Prostate gland (tissue), 2 donors: ENCODE measurements at places on chromosomes 2 and 18.

GRCh38 chr2:145909175-145909755, 1389.3 kb upstream of the ZEB2 start:
- DNase-seq: no peak
- H3K4me3 ChIP-seq: no peak overlapping the region
- H3K27ac ChIP-seq: no peak overlapping the region
- no peaks in the 10 kb centered on the region for H3K4me1 ChIP-seq
- H3K36me3 ChIP-seq: no peaks in the 10 kb centered on the region

- DNase-seq: no peak
- no peaks in the 10 kb centered on the region for H3K27me3 ChIP-seq
- H3K36me3 ChIP-seq: no peaks in the 10 kb centered on the region
These were observed 76.5 kb upstream of the APCDD1 start for GRCh38 chr18:10377956-10378355.

GRCh38 chr2:74327199-74327598, 16.0 kb downstream of the SLC4A5 start:
- no peak overlapping the region for H3K4me3 ChIP-seq
- no peak for DNase-seq
- no peaks in the 10 kb centered on the region for H3K27me3 ChIP-seq
- H3K36me3 ChIP-seq: no peaks in the 10 kb centered on the region

GRCh38 chr18:8525692-8526091, 83.5 kb upstream of the RAB12 start:
- no peak overlapping the region for H3K4me3 ChIP-seq
- no peaks in the 10 kb centered on the region for H3K4me1 ChIP-seq
- H3K27ac ChIP-seq: no peak overlapping the region
- no peak for DNase-seq

DNA sequence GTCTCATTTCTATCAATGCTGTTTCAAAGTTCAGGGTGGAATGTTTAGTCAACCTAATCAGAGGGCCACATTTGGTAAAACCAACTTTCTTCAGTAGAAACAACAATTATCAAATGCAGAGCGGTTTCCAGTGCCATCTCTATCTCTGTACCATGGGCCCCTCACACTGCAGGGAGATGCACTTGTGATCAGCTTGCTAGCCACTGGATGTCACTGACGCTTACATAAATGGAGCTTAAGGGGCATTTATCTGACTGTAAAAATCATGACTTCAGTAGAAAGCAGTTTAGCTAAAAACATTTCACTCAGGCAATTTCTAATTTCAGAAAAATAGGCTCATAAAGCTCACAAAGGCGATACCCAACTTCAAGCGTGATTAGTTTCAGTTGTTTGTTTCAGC, 678.0 kb downstream of the ZEB2 start:
- no peak overlapping the region for H3K27ac ChIP-seq
- no peak for DNase-seq
- H3K4me1 ChIP-seq: no peaks in the 10 kb centered on the region
- no peak overlapping the region for H3K4me3 ChIP-seq

- H3K4me3 ChIP-seq: no peak overlapping the region
- no peak overlapping the region for H3K27ac ChIP-seq
- H3K27me3 ChIP-seq: no peaks in the 10 kb centered on the region
- H3K4me1 ChIP-seq: no peaks in the 10 kb centered on the region
These were observed 85.4 kb downstream of the MAP3K20 start for GRCh38 chr2:173161040-173161439.

GRCh38 chr18:22272242-22272641, 102.9 kb downstream of the GATA6 start:
- no peaks in the 10 kb centered on the region for H3K36me3 ChIP-seq
- no peaks in the 10 kb centered on the region for H3K4me1 ChIP-seq
- H3K27ac ChIP-seq: no peak overlapping the region
- no peak overlapping the region for H3K4me3 ChIP-seq
- no peak for DNase-seq

- DNase-seq: peak; percentile 58
- H3K4me3 ChIP-seq: no peak overlapping the region
- H3K36me3 ChIP-seq: no peaks in the 10 kb centered on the region
- no peak overlapping the region for H3K27ac ChIP-seq
- peaks cover 11% of the 10 kb centered on the region for H3K4me1 ChIP-seq
- H3K27me3 ChIP-seq: no peaks in the 10 kb centered on the region
These were observed 2.1 kb downstream of the RRM2 start for GRCh38 chr2:10124538-10125045.

DNA sequence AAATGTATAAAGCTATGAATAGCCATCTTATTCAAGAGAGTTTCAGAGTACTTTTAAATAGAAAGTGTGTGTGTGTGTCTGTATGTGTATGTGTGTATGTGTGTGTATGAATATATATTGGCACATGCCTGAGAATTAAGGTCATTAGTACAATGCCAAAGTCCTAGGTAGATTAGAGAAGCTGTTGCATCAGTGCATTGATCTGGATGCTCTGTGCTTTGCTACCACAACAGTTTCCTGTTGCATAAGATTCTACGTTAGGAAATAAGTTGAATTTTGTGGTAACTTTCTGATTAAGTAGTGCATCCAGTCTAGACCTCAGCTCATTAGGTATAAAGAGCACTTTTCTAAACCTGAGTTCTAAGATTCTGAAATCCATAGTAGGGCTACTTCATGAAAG, 1102.8 kb upstream of the KLHL29 start:
- no peaks in the 10 kb centered on the region for H3K27me3 ChIP-seq
- H3K36me3 ChIP-seq: no peaks in the 10 kb centered on the region
- H3K27ac ChIP-seq: no peak overlapping the region
- no peak for DNase-seq

DNA sequence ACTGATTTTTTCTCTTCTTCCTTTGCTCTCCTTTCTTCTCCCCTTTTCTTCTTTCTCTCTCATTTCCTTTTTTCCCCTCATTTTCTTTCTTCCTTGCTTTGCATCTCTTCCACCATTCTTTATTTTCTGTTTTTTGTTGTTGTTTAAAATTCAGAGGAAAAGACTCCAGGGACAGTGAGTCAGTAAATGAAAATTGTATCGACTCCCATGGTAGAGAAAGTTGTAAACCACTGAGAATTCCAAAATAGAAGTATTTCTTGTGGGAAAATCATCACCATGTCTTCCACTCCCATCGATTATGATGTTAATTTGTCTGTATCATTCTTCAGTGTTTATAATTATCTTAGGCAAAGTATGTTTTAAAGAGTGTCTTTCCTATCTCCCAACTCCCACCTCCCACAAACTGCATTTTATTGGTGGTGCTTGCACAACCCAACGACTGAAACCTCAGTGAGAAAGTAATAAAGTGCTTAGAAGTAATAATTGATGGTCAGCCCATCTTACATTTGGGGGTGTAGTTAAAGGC, 134.3 kb downstream of the IRS1 start:
- H3K27ac ChIP-seq: no peak overlapping the region
- no peak for DNase-seq
- H3K4me3 ChIP-seq: no peak overlapping the region

DNA sequence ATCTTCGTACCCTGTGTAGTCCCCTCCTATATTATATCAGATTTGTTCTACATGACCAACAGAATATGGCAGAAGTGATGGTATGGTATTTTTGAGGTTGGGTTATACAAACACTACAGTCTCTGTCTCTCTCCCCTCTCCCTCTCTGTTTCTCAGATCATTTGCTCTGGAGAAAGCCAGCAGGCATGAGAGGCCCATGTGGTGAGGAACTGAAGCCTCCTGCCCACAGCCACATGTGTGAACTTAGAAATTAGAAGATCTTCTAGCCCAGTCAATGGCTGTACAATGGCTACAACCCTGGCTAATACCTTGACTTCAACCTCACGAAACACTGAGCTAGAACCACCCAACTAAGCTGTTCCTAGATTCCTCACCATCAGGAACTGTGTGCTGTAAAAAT, 250.6 kb downstream of the SMAD2 start:
- DNase-seq: no peak
- no peaks in the 10 kb centered on the region for H3K4me1 ChIP-seq
- H3K36me3 ChIP-seq: no peaks in the 10 kb centered on the region
- H3K27me3 ChIP-seq: no peaks in the 10 kb centered on the region

- H3K4me1 ChIP-seq: no peaks in the 10 kb centered on the region
- H3K27ac ChIP-seq: no peak overlapping the region
- H3K36me3 ChIP-seq: no peaks in the 10 kb centered on the region
- DNase-seq: no peak
- H3K4me3 ChIP-seq: no peak overlapping the region
- H3K27me3 ChIP-seq: no peaks in the 10 kb centered on the region
These were observed 48.0 kb upstream of the CYP1B1 start for GRCh38 chr2:38123911-38124310.

GRCh38 chr2:122028371-122029100, 273.1 kb downstream of the TSN start:
- peaks cover 4% of the 10 kb centered on the region for H3K27me3 ChIP-seq
- H3K27ac ChIP-seq: no peak overlapping the region
- H3K4me1 ChIP-seq: no peaks in the 10 kb centered on the region
- no peak overlapping the region for H3K4me3 ChIP-seq

DNA sequence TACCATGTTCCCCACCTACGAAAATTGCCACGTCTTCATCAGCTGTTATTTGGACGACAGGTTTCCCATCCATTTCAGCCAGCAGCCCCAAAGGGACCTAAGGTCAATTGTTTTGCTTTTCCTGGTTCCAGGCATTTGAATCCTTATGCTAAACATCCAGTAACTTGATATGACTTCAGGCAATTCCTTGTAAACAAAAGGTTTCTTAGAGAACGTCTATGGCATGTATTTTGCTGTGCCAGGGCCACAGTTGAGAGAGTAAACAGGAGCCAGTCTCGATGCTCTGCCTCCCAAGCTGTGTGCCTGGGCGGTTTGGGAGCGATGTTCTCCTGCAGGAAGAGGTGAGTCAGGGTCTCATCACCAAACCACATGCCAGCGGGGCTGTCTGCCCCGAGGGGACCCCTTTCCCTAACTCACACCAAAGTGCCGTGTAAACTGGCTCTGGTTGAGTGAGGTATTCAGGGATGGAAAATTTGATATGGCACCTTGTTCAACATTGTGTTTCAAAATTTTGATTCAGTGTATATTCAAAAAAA, 12.9 kb upstream of the MC5R start:
- H3K4me3 ChIP-seq: no peak overlapping the region
- DNase-seq: no peak
- H3K4me1 ChIP-seq: no peaks in the 10 kb centered on the region
- H3K36me3 ChIP-seq: no peaks in the 10 kb centered on the region
- no peaks in the 10 kb centered on the region for H3K27me3 ChIP-seq
- no peak overlapping the region for H3K27ac ChIP-seq

GRCh38 chr18:47748093-47748796, 182.2 kb downstream of the SMAD2 start:
- H3K36me3 ChIP-seq: no peaks in the 10 kb centered on the region
- no peak overlapping the region for H3K27ac ChIP-seq
- no peak for DNase-seq
- H3K4me3 ChIP-seq: no peak overlapping the region
- H3K4me1 ChIP-seq: no peaks in the 10 kb centered on the region
- no peaks in the 10 kb centered on the region for H3K27me3 ChIP-seq

DNA sequence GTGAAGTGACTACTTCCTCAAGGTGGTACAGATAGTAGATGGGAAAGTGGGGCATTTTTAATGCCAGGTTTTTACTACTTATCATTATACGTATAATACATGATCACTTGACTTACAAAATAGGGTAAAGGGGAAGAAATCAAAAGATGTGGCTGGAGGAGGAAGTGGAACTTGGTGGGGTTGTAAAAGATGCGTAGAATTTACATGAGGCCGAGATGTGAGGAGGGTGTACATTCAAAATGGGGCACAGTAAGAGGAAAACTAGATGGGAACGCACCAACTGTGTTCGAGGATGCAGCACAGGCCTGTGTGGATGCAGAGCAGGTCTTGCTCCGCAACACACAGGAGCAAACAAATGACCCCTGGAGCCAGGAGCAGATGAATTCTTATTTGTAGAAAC, 403.3 kb downstream of the TXNL1 start:
- H3K4me3 ChIP-seq: no peak overlapping the region
- no peaks in the 10 kb centered on the region for H3K27me3 ChIP-seq
- H3K4me1 ChIP-seq: no peaks in the 10 kb centered on the region
- H3K27ac ChIP-seq: no peak overlapping the region

DNA sequence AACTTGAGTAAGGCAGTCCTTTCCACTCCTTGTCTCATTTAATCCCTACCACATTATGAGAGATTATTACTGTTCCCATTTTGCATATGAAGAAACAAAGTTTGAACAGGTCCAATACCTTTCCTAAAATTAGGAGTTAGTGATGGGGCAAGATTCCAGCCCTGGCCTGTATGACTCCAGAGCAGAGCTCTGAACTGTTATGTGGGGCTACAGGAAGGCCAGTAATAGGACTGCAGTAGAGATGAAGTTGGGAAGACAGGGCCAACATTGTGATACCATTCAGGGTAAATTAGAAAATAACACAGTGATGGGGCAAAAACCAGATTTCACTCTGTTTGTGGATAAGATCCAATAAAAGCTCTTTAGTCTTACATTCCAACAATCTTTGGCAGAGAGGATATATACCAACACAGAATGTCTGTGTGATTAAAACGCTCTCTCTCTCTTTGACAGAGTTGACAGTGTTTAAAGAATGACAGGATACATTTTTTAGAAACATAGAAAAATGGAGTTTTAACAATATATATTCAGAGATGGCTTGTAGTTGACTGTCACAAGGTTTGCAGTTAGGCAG, 22.7 kb downstream of the KATNAL2 start:
- no peaks in the 10 kb centered on the region for H3K27me3 ChIP-seq
- no peak overlapping the region for H3K4me3 ChIP-seq
- no peak for DNase-seq
- H3K27ac ChIP-seq: no peak overlapping the region

DNA sequence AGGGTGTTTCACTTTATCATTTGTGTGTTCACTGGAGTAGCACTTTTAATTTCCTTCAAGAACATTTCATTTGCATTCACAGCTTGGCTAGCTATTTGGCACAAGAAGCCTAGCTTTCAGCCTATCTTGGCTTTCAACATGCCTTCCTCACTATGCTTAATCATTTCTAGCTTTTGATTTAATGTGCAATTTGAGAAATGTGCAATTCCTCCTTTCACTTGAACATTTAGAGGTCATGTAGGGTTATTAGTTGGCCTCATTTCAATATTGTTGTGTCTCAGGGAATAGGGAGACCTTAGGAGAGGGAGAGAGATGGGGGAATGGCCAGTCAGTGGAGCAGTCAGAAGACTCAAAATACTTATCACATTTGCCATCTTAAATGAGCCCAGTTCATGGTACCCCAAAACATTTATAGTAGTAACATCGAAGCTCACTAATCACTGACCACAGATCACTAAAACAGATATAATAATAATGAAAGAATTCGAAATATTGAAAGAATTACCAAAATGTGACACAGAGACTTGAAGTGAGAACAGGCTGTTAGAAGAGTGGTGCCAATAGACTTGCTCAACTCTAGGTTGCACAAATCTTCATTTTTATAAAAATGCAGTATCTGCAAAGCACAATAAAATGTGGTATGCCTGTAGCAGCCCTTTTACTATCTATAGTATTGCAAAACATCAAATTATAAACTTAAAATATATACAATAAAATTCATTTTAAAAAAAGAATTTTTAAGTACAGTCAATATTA, 561.2 kb downstream of the METTL4 start:
- H3K4me3 ChIP-seq: no peak overlapping the region
- no peaks in the 10 kb centered on the region for H3K27me3 ChIP-seq
- H3K27ac ChIP-seq: no peak overlapping the region
- H3K36me3 ChIP-seq: no peaks in the 10 kb centered on the region
- no peaks in the 10 kb centered on the region for H3K4me1 ChIP-seq

GRCh38 chr2:143357966-143358365, 228.7 kb downstream of the ARHGAP15 start:
- no peaks in the 10 kb centered on the region for H3K27me3 ChIP-seq
- no peak for DNase-seq
- no peaks in the 10 kb centered on the region for H3K36me3 ChIP-seq
- H3K4me1 ChIP-seq: no peaks in the 10 kb centered on the region
- no peak overlapping the region for H3K27ac ChIP-seq

- no peak overlapping the region for H3K4me3 ChIP-seq
- no peak overlapping the region for H3K27ac ChIP-seq
- H3K27me3 ChIP-seq: no peaks in the 10 kb centered on the region
- H3K4me1 ChIP-seq: no peaks in the 10 kb centered on the region
- no peaks in the 10 kb centered on the region for H3K36me3 ChIP-seq
- DNase-seq: no peak
These were observed 247.5 kb downstream of the KCNJ3 start for GRCh38 chr2:154945984-154946383.
